ENCODE measurements at places on chromosomes 13 and 19.
A peak's percentile ranks its signal among the peaks of the same experiment; 100 is the strongest.

DNA sequence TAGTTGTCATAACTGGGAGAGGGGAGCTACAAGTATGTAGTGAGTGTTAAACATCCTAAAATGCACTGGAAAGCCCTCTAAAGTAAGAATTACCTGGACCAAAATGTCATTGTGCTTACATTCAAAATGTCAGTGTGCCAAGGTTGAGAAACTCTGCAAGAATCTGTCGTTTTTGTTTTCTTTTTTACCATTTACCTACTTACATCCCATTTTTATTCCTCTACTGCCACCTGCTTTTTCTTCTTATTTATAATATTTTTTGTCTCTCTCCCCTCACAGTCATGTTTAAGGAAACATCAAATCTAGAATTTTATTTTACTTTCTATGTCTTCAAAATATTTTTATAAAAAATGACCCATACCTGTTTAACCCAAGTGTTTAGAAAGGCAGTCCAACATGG lies 226.4 kb downstream of the PCDH17 start:
- no peak for DNase-seq

GRCh38 chr13:91813253-91813652 lies 414.8 kb downstream of the GPC5 start:
- no peak for DNase-seq

DNA sequence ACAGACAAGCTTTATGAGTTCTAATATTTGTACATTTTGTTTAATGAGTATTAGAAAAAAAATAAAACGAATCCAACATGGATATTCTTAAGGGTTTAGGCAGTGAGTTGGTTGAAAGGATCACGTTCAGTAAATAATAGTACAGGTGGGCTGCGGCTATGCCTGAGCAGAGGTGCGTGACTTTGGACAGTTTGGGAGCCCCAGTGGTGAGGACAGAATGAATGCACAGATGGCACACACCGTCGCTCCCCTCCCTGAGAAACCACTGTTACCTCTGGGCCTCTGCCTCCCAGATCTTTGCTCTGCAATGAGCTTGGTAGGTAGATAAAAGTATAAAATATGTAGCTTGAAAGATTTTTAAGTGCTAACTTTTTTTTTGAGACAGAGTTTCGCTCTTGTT lies 153.3 kb downstream of the SIPA1L3 start:
- no peak for DNase-seq

DNA sequence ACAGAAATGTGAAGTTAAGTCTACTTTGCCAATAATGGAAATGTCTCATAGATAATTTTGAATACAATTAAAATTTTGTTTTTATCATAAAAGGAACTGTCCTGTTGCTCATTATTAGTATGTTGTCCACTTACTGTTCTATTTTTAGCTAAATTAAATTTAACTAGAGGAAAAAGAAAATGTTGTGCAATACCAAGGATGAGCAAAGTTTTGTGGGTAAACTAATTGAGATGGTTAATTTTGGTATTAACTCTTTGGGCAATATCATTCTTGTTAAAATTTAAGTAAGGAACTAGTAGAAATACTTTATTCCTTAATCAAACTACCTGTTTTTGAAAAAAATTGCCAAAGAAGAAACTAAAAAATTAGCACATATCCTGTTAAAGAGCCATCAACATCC lies 43.5 kb downstream of the SOX1 start:
- DNase-seq = no peak

DNA sequence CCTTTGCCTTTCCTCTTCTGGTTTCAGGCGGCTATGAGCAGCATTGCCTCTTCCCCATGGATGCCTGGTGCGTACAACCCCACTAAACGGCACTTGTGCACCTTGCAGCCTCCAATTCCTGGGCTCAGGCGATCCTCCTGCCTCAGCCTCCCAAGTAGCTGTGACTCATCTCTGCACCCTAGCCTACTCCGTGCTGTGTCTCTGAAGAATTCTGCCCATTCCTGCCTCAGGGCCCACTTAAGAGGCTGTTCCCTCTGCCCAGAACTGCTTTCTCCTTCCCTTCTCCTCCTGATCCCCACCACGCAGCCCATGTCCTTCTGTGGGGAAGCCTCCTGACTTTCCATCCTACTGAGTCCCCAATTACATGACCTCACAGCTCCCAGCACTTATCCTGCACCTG lies 142.2 kb upstream of the ZNF507 start:
- no peak for DNase-seq

DNA sequence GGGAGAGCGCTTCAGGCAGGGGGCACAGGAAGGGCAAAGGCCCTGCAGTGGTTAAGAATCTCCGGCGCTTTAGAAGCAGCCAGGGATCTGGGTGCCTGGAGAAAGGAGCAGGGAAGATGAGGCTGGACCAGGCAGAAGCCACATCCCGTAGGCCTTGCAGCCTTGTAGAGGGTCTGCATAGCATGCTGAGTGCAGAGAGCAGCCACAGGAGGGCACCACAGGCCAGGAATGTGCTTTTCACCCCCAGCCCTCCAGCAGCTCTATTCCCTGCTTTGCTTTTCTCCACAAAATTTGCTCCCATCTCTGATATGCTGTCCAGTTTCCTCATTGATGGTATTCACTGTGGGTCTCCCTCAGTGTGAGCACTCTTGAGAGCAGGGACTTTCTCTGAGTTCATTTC lies 5.7 kb downstream of the WDR62 start:
- DNase-seq = peak; percentile 70

GRCh38 chr13:113373811-113374485 lies 10.0 kb upstream of the GRTP1 start:
- DNase-seq = no peak

DNA sequence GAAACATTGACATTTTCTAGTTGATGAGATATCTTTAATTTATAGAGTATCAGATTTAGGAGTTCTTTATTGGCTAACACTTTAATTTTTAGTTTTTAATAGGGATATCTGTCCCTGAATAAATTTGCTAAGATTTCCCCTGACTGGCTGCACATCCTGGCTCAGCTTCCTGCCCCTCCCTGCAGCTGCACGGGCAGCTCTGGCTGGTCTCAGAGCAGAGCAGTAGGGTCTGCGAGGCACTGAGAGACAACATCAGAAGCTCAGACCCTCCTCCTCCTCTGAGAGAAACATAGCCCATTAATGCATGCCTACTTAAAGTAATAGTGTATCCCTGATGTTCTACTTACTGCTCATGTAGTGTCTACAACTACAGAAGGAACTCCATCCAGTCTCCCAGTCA lies 139.2 kb downstream of the TNFSF13B start:
- DNase-seq = no peak

All from GM23248 (cell line).